ENCODE measurements at places on chromosomes 5 and 9. TPM values are rescaled to one million over a fixed set of nuclear protein-coding genes. Genes with fewer than 3 reads are reported as not detected.

The BAG1 gene
- total RNA-seq: 17.8 TPM

The BTNL8 gene
- total RNA-seq: not detected

The SLC44A1 gene
- 98.2 TPM for total RNA-seq

The PTGES gene
- total RNA-seq: 1.1 TPM

The NOXA1 gene
- 0.16 TPM for total RNA-seq

The LHX2 gene
- total RNA-seq: under 0.01 TPM

The TMC1 gene
- not detected for total RNA-seq

The HTR4 gene
- total RNA-seq: not detected

The DIPK1B gene
- 20.1 TPM for total RNA-seq

The PKD2L2 gene
- not detected for total RNA-seq

The ADAMTSL1 gene
- total RNA-seq: 10.0 TPM

The PCDHA8 gene
- total RNA-seq: not detected

The ELAVL2 gene
- not detected for total RNA-seq

The HMCN2 gene
- total RNA-seq: not detected

The PTPA gene
- total RNA-seq: 141 TPM

The OR1Q1 gene
- not detected for total RNA-seq

The IRX1 gene
- 3.4 TPM for total RNA-seq

The CERCAM gene
- 198 TPM for total RNA-seq

The LOX gene
- 226 TPM for total RNA-seq

The TRPM3 gene
- 3.9 TPM for total RNA-seq

The AK8 gene
- total RNA-seq: 1.4 TPM
